ENCODE measurements at places on chromosomes 2 and 18.

GRCh38 chr2:46268196-46268595, 29.0 kb upstream of the EPAS1 start:
- H3K27me3 ChIP-seq: no peaks in the 10 kb centered on the region
- no peak for DNase-seq
- no peak overlapping the region for H3K27ac ChIP-seq
- H3K36me3 ChIP-seq: no peaks in the 10 kb centered on the region
- no peak overlapping the region for H3K4me3 ChIP-seq

DNA sequence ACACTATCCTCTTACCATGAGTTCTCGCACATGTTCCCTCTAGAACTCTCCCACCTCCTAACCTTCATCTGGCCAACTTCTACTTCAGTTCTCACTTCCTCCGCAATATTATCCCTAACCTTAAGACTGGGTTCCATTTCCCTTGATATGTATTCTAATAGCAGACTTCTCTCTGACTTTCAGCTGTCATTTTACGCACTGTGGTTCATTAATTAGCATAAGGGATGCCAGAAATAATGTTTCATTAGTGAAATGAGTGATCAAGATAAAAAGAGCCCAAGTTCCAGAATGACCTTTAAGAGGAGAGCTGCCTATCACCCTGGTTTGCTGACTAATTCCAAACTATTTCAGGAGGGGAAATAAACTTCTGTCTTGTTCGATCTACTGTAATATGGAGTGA, 108.6 kb upstream of the CCDC150 start:
- H3K27ac ChIP-seq: no peak overlapping the region
- H3K36me3 ChIP-seq: no peaks in the 10 kb centered on the region
- no peaks in the 10 kb centered on the region for H3K4me1 ChIP-seq

DNA sequence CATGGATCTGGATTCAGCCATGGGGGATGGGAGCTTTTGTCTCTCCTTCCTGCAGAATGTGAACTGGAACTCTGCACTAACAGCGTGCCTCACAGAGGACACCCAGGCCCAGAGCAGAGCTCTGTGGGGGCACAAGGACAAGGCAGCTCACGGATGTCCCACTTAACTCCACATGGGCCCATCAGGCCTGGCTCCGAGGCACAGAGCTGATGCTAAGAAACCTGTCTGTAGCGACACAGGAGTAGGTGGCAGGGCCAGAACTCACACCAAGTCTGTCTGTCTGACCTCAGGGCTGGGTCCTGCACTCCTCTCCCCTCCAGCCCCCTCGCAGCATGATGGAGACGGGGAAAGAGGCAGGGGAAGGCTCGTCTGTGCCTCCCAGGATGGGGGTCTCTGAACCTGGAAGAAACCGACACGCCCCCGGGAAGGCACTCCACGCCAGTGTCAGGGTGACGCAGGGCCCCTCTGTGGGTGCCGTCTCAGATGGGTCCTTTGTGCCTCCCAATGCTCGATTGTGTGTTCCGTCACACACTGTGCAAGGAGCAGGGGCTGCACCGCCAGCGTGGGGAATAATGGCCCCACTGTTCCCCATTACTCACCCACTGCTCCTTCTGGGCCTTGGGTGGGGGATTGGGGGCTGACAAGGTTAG, 36.6 kb downstream of the FAM178B start:
- no peak overlapping the region for H3K27ac ChIP-seq
- no peak overlapping the region for H3K4me3 ChIP-seq
- H3K27me3 ChIP-seq: no peaks in the 10 kb centered on the region
- H3K36me3 ChIP-seq: no peaks in the 10 kb centered on the region
- DNase-seq: no peak

- no peaks in the 10 kb centered on the region for H3K36me3 ChIP-seq
- no peak for DNase-seq
- H3K27me3 ChIP-seq: no peaks in the 10 kb centered on the region
- no peak overlapping the region for H3K27ac ChIP-seq
- H3K4me1 ChIP-seq: no peaks in the 10 kb centered on the region
These were observed 144.9 kb downstream of the KCTD1 start for GRCh38 chr18:26403491-26403890.
